ENCODE measurements at places on chromosomes 16 and 17.
A peak's percentile ranks its signal among the peaks of the same experiment; 100 is the strongest.

- DNase-seq: no peak
Observed at GRCh38 chr16:87328846-87329245, 11.7 kb upstream of the C16orf95 start.

DNA sequence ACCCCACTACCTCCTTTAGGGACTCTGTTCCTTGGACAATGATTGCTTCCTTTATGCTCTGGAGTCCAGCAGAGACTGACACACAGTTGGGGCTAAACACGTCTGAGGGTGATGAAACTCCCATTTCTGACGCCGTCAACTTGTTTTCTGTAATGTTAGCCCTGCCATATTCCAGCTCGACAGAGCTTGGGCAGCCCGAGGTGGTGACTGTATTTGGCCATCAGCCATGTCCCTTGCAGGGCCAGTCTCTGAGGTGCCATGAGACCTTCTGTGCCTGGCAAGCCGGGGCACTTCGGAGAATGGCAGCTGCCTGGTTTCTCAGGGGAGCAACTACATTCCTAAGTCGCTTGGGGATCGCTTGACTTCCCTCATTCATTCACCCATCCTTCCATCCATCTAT lies 278.9 kb upstream of the TNRC6C start:
- no peak for DNase-seq

- peak; percentile 97 for DNase-seq
Observed at GRCh38 chr17:18246880-18247612, 11.5 kb downstream of the FLII start.

- DNase-seq: no peak
Observed at GRCh38 chr16:86618431-86619238, 40.3 kb downstream of the FOXL1 start.

DNA sequence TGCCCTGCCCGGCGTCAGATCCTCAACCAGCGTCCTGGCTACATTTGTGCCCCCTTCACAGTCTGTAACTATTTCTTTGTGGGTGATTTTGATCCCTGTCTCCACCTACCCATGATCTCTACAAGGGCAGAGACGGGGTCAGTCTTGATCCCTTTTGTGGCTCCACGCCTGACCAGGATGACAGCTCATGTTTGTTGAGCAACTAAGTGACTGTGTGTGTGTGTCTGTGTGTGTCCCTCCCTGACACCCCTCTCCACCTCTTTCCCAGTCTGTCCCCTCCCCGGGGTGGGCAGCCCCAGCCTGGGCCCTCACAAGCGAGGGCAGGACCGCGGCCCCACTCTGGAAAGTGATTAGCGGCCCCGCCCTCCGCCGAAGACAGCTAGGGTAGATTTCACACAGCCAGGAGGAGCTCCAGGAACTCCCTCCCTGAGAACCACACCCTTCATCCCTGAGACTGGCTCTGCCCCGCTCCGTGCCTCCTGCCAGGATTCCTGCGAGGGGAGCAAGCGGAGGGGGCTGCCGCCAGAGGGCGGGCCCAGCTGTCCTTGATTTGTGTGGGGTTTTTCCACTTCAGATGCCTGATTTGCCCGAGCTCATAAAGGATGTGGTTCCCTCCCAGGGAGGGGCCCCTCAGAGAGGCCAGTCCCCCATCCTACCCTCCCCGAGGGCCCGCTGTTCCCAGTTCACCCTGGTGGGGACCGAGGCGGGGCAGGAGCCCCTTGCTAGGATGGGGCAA lies 5.3 kb upstream of the HS3ST6 start:
- DNase-seq: peak; percentile 83

- DNase-seq: no peak
Observed at GRCh38 chr17:61247439-61247838, 152.2 kb upstream of the TBX2 start.

Data from GM23338 (cell line).